ENCODE measurements at places on chromosomes 16 and 17.

GRCh38 chr17:76166906-76167305, 25.9 kb upstream of the FOXJ1 start:
- DNase-seq: no peak

- no peak for DNase-seq
These were observed 230.5 kb upstream of the ASIC2 start for GRCh38 chr17:33523577-33523981.

DNA sequence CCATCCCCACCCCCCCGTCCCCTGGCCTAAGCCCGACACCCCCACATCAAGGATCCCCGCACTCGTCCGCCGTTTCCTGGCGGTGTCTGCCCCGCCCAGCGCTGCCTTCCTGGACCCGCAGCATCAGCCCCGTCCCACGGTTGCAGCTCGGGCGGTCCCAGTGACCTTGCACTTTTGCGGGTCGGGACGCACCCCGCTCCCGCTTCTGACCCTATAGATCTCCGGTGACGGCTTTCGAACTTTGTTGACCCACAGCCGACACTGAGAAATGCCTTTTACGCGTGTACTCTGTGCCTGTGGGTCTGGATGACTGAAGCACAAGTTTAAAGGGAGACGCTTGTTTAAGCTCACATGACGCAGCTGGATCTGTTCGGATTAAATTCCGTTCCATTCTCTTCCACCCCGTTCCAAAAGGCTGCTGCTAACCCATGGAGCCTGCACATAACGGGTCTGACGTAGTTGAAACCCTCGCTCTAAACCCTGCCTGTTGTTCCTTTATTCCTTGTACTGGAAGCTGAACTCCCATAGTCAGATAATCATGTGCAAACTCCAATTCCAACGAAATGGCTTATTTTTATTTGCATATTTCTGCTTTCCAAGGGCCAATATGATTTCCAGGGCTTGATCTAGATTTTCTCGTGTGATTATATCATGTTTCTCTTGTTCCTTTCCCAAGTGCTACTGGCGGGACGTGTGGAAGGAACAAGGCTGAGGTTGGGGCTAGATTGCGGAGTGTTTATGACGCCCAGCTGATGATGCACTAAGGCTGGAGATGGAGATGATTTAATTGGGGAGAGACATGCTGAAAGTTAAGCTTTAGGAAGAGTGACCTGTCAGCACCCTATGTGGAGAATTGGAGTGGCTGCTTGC, 834 bp downstream of the FLYWCH1 start:
- DNase-seq: no peak

- DNase-seq: no peak
These were observed 303.0 kb upstream of the ZFHX3 start for GRCh38 chr16:73350707-73351452.

DNA sequence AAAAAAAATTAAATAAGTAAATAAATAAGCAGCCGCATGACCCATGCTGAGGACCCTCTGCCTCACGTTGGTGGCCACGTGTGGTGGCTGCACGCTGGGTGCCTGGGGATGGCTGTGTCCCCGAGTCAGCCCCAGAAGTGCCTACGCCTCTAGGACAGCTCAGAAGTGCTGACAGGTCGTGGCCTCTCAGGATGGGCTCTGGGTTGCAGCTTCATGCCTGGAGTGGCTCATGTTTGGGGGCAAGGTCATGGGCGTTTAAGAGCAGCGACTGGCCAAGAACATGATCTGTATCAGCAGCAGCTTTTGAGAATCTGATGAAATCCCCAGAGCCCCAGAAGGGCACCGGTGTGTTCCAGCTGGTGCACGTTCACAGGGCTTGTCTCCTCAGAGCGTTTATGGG, 26.8 kb upstream of the CAPN15 start:
- DNase-seq: no peak

GRCh38 chr17:42525221-42525620, 10.8 kb upstream of the NAGLU start:
- DNase-seq: no peak

- no peak for DNase-seq
These were observed 40.2 kb upstream of the ATF7IP2 start for GRCh38 chr16:10345629-10346028.

DNA sequence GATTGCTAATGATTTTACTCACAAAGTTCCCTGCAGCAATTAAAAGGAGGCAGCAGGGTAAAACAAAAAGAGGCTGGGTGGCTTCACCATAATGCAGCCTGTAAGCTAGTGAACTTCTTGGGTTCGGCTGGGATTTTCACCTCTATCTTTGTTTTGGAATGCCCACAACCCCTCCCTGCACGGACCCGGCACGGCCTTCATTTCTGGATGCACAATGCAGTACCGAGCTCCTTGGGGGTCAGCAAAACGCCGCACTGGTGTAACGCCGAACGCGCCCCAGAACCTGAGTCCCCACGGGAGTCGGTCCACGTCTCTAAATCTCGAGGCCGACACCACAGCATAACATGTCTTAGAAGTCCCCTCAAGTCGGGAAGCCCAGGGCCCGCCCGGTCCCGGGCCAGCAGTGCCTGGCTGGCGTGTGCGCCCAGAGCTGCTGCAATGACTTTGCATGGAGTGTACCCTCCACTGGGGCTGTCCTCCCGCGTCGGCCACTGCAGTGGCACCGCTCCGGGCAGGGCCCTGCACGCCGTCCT, 759 bp downstream of the UBE2O start:
- DNase-seq: no peak
